ENCODE measurements at places on chromosomes 2 and 18. TPM values are rescaled to one million over a fixed set of nuclear protein-coding genes. Genes with fewer than 3 reads are reported as not detected.

DNA sequence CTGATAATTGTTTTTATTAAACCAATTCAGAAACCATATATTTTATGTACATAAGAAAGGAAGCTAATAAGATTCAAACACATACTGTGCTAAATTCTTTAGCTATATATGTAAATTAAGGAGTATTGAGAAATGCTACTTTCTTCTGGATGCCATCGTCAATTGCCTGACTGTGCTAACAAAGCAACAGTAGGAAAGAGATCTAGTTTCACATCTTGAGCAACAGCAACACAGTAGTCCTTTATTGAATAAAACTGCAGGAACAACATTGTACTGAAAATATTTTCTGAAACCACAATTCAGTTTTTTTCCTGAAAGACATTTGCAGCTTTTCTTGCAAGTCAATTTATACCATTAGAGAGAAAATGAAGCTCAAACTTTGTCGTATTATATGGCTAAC is 1404.9 kb upstream of the SLC39A10 start:
- no peak overlapping the region for H3K27ac ChIP-seq
- H3K4me3 ChIP-seq, result no peak overlapping the region
- H3K36me3 ChIP-seq, result no peaks in the 10 kb centered on the region
- no peaks in the 10 kb centered on the region for H3K27me3 ChIP-seq
- no peak for DNase-seq

DNA sequence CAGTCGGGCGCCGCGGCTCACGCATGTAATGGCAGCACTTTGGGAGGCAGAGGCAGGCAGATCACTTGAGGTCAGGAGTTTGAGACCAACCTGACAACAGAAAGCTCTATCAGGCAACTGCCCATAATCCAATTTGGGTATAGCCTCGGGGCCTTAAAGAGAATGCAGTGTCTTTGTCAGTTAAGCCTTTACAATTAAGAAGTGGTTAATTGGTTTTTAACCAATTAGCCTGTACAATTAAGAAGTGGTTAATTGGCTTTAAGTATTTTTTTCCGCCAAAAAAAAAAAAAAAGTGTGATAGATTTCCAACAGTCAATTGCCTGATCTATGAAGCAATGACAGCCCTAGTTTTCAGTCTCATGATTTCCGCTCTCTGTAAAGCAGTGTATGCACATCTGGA is 74.6 kb upstream of the NARS1 start:
- no peak overlapping the region for H3K27ac ChIP-seq
- H3K4me3 ChIP-seq, result no peak overlapping the region
- no peaks in the 10 kb centered on the region for H3K4me1 ChIP-seq
- no peaks in the 10 kb centered on the region for H3K36me3 ChIP-seq
- no peaks in the 10 kb centered on the region for H3K27me3 ChIP-seq

The CCBE1 gene
- total RNA-seq, result 7.7 TPM

The CDH7 gene
- not detected for total RNA-seq

The MPP4 gene
- 0.97 TPM for total RNA-seq

DNA sequence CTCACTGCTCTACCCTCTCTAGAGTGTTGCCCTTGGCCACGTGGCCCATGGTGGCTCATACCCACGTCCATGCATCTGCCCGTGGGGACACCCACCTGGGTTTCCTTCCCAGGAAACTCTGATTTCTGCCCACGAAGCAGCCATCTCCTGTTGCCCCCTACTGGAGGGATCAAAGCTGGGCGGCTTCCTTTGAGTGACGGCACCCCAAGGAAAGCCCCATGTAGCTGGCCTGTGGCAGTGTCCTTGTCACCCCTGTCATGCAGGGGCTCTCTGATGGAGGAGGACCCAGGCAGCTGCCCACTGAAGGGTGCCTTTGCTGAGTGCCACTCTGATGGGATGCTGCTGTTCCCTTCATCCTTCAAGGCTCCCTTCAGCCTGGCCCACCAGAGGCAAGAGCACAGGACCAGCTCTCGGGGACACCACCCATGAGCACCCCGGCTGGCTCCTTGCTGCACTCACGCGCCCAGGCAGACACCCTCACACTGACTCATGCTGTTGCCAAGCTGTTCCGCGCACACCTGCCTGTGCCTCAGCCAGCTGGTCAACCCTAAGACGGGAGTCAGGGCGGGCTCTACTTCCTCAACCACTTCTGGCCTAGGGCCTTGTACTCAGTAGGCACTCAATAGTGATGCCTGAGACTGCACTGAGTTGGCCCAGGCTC is 101.1 kb downstream of the CTIF start:
- no peak for DNase-seq
- no peak overlapping the region for H3K27ac ChIP-seq
- no peak overlapping the region for H3K4me3 ChIP-seq
- no peaks in the 10 kb centered on the region for H3K27me3 ChIP-seq
- no peaks in the 10 kb centered on the region for H3K4me1 ChIP-seq
- no peaks in the 10 kb centered on the region for H3K36me3 ChIP-seq

DNA sequence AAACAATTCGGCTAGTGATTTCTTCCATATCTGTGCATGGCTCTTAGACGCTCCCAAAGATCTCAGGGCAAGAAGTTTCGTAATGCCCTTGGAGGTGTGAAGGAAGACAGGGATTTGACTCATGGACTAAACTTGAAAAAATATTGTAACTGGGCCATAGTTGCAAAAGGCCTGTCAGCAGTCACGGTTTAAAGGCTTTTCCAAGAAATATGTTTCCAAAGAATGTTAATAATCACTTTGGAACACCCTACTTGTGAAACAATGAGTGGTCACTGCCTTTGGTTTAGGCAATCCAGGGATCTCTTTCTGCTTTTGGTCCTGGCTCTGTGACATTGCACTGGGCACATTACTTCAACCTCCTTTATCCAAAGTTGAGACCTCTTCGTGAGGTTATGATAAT is 102.5 kb upstream of the RASGRP3 start:
- no peak for DNase-seq
- H3K4me1 ChIP-seq, result no peaks in the 10 kb centered on the region
- no peaks in the 10 kb centered on the region for H3K36me3 ChIP-seq

DNA sequence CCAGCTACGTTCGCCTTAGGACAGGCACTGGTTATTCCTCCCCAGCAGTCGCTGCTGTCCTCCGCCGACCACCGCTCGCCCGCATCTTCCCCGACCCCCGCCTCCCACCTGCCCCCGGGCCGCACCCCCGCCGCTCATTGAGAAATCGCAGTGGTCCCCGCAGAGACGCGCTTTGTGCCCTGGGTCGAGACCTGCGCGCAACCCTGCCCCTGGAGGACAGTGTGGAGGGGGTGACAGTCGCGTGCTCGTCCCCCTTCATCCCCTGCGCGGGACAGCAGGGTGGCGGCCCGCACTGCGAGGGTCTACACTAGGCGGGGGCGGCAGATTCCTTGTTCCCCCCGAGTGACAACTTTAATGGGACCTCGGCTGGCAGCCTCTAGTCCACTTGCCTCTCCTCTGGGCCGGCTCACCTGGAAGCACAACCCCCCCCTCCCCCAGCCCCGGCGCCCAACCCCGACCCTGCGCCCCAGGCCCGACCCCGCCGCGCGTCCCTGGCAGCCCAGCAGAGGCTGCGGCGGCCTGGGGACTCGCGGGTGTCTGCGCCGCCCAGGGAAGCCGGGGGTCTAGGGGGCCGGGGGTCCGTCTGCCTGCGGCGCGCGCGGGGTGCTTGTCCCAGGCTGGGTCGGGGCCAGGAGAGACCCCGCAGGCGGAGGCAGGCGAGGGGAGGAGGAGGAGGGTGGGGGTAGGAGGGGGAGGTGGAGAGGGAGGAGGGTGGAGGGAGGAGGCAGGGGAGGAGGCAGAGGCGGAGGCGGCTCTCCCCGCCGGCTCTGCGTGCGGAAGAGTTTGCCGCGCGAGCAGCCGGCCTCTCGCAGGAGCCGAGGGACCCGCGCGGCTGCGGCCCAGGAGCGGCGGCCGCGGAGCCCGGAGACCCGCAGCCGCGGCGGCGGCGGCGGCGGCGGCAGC is at the start of gene NPAS2:
Gene NPAS2, plus strand, starts transcription at position 770 of the 903 bp plus-strand sequence. CDS start 84,616 bp downstream, outside the sequence.
- peak within 1 kb of the TSS; percentile 97 for H3K27ac ChIP-seq
- H3K36me3 ChIP-seq, result no peaks in the 10 kb centered on the region
- peak within 1 kb of the TSS; percentile 84 for H3K4me3 ChIP-seq
- no peaks in the 10 kb centered on the region for H3K27me3 ChIP-seq
- no peaks in the 10 kb centered on the region for H3K4me1 ChIP-seq

DNA sequence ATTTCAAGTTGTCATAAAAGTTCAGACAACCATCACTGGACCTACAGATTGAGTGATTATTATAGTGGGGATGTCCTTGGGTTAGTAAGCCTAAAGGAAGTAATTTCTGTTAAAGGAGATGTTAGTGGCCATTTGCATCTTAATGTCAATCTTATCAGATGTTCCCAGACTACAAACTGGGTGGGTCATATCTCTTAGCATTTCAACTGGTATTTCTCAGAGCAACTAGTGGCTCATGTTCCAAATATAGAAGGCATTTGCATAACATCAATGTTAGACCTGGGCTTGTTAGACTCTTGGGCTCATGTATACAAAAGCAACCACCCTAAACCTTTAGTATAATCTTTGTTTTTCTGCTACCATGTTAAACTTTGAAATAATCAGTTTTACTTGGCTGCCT is 17.9 kb downstream of the PLEKHA3 start:
- no peak overlapping the region for H3K27ac ChIP-seq
- H3K36me3 ChIP-seq, result no peaks in the 10 kb centered on the region
- DNase-seq, result no peak
- H3K4me1 ChIP-seq, result no peaks in the 10 kb centered on the region
- H3K4me3 ChIP-seq, result no peak overlapping the region

DNA sequence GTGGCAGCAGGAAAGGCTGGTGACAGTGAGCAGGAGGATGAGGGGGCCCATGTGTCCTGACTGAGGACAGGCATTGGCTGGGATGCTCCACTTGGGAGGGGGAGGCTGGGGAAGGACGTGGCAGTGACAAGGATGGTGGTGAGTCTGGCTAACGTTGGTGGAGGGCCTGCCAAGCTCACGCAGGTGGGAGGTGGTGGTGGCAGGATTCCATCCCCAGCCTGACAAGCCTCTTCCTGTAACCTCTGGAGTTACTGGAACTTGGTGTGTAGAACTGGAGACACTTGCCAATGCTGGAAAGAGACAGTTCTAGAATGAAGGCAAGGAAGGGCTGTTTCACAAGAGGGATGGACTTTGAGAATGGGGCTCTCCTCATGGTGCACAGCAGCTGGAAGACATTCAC is 8.2 kb downstream of the PROM2 start:
- no peak for DNase-seq
- no peak overlapping the region for H3K4me3 ChIP-seq
- no peak overlapping the region for H3K27ac ChIP-seq
- H3K27me3 ChIP-seq, result no peaks in the 10 kb centered on the region
- H3K4me1 ChIP-seq, result no peaks in the 10 kb centered on the region

DNA sequence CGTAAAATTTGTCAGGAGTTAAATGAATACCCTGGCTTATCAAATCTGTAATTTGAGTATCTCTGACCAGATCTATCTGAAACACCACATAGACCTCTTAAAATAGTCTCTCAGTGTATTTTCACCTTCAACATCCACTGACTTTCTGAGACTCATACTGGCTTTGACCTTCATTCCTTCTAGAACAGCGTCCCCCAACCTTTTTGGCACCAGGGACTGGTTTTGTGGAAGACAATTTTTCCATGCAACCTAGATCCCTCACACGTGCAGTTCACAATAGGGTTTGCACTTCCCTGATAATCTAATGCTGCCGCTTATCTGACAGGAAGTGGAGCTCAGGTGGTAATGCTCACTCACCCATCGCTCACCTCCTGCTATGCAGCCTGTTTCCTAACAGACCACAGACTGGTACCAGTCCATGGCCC is 3.2 kb downstream of the NBAS start:
- H3K4me1 ChIP-seq, result no peaks in the 10 kb centered on the region
- H3K4me3 ChIP-seq, result no peak overlapping the region
- no peaks in the 10 kb centered on the region for H3K27me3 ChIP-seq
- no peak overlapping the region for H3K27ac ChIP-seq
- no peak for DNase-seq

DNA sequence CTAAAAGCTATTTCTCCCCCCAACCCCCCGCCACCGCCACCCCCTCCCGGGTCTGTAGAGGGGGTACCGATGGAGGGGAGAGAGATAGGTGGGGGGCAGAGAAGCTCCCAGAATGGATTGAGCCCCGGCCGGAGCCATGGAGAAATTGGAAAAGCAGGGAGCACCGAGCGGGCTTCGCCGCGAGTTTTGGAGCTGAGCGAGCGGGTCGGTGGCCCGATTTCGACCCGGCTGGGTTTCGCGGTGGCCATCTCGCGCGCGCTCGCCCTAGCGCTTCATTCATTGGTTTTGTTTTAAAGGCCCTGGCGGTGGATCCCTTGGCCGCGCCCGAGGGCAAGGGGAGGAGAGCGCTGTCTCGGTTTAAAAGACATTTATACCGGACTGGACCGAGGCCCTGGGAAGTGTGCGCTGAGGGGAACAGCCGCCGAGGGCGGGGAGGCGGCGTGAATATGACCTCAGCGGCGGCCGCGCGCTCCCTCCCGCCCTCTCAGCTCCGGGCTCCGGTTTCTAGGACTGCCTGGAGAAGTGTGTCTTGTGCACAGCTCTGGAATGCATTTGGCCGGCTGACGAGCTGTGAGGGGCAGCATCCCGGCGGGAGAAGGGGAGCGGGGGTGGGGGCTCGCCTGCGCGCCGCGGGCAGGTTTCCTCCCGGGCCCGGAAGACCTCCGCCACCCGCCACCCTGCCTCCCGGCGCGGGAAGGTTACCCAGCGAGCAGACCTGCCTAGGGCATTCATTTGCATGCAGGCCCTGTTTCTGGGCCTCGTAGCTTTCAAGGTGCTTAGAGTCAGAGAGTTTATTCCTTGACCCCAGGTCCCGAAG is 1.7 kb upstream of the SMAD7 start:
- peak overlapping the region; percentile 100 for H3K27ac ChIP-seq
- H3K27me3 ChIP-seq, result no peaks in the 10 kb centered on the region
- no peaks in the 10 kb centered on the region for H3K36me3 ChIP-seq
- DNase-seq, result peak; percentile 85

GRCh38 chr2:203905656-203906055 is 30.9 kb upstream of the ICOS start:
- H3K4me1 ChIP-seq, result no peaks in the 10 kb centered on the region
- H3K36me3 ChIP-seq, result no peaks in the 10 kb centered on the region
- H3K4me3 ChIP-seq, result no peak overlapping the region
- DNase-seq, result no peak
- no peak overlapping the region for H3K27ac ChIP-seq
- no peaks in the 10 kb centered on the region for H3K27me3 ChIP-seq

GRCh38 chr2:217854684-217855420 is 147.9 kb downstream of the TNS1 start:
- H3K27ac ChIP-seq, result peak overlapping the region; percentile 75
- no peak overlapping the region for H3K4me3 ChIP-seq
- no peak for DNase-seq
- H3K4me1 ChIP-seq, result peaks cover 23% of the 10 kb centered on the region
- H3K36me3 ChIP-seq, result no peaks in the 10 kb centered on the region

The CPO gene
- not detected for total RNA-seq

Measured in uterus (tissue), 4 donors.